GF-D8 (cell line): ENCODE measurements at places on chromosomes 4 and X.

GRCh38 chr4:3708103-3708510, 58.1 kb upstream of the ADRA2C start:
- DNase-seq, result no peak

DNA sequence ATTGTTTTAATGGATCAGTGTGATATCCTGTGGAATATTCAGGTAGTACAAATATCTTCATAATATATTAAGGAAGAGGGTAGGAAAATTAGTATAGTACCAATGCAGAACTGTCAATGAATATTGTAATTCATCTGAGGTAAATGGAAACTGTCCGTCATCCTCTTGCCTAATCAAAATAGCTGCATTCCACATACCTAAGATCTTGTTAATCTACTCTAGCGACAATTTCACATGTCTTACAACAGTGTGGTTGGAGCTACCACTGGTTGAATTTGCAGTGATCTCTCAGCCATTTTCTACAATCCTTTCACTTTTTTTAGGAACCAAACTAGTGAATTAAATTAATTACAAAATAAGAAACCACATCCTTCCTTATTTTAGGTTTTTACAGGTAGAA, 117.5 kb downstream of the PCDH18 start:
- no peak for DNase-seq

- no peak for DNase-seq
Measured at GRCh38 chr4:66160606-66161005, 490.3 kb upstream of the EPHA5 start.

DNA sequence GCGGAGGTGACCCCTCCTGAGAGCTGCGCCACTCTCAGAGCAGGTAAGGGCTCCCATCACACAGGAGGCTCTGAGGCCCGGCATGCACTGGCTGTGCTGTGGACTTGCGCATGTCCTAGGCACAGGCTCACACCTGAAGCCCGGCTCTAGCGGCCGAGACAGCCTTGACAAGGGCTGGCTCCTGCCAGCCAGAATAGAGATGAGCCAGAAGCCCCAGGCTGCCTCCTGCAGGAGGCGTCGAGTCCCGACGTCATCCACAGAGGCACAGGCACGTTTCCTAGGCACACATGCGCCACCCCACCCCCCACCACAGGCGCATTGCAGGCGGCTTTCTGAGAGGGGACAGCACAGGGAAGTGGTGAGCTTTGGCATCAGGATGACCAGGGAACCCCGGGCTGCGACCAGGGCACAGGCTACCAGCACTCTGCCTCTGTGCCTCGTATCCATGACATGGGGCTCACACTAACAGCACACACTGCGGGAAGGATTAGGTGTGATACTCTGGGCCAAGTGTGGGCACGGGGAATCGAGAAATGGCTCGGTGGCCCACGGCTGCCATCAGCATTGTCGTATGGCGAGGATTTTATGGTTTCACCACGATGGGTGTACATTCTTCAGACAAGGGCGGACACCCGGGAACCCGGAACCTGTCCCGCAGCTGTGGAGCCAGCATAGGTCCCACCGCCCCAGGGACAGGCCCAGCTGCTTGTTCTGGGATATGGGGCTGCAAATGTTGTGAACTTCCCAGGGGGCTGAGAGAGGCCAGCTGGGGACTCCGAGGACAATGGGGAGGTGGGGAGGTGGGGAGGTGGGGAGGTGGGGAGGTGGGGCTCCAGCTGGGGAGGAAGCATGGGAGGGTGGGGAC, 90.7 kb upstream of the ADRA2C start:
- DNase-seq, result no peak

GRCh38 chr4:6986072-6986780, 56.9 kb upstream of the TADA2B start:
- no peak for DNase-seq

DNA sequence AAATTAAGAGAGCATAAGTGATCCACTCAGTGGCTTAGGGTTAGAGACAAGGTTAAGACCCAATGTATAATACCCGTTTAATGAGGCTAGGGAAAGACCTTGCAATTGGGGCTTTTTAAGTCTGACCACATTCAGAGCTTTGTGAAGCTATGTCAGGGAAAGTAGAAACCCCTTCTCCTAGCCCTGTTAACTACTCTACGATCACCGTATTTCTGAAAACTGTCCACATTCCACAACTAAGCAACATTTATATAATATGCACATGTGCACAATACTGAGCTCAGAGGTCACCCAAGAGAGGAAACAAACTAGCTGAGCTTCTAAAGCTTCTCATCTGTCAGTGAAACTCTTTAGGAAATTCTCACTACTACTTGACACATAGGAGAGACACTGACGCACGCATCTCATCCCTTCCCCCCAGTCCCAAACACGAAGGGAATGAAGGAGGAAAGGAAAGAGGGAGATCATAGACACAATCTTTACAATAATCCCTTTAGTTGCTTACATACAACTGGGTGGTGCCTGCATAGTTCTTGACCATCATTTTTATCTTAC, 56.2 kb downstream of the METTL14 start:
- DNase-seq, result no peak

- no peak for DNase-seq
Measured at GRCh38 chr4:79160962-79161361, 164.9 kb downstream of the NAA11 start.

DNA sequence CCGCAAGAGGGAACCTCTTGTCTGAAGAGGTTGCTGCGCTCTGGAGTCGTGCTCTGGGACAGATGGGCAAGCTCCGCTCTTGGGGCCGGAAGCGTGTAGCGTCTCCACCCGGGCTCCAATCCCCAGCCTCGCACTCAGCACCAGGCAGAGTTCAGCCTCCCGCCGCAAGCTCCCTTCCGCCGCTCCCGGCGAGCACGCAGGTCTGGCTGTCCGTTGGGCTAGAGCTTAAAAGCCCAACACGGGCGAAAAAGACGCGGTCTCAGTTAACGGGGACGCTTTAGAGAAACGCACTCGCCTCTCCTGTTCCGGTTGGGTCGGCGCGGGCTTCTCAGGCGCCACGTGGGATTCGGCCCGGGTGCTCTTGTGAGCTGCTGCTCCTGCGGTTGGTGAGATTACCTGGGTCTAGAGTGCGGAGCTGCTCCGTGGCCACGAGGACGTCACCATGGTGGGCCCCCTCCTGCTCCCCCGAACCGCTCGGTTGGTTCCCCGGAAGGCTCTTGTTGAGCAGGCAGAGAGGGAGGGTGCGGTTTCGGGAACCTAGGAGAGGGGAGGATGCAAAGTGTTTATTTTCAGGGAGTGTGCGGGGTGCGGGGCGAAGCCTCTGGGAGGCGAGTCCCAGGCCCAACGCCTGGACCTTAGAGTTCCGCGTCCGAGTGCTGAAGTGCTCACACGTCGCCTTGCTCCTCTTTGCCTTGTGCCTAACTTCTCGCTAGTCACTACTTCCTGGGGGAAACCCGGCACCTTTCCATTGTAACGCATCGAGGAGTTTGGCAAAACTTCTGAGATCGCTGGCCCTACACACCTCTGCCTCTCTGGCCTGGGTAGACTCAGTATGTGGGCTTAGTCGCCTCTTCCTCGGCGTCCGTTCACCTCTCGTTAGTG, at the start of gene TMA16:
TMA16 (plus strand) TSS at position 331 of the 882 bp plus-strand sequence; CDS start at position 443, 112 bp downstream.
- peak; percentile 86 for DNase-seq

GRCh38 chr4:2290974-2291704, 29.2 kb upstream of the MXD4 start:
- DNase-seq, result no peak

DNA sequence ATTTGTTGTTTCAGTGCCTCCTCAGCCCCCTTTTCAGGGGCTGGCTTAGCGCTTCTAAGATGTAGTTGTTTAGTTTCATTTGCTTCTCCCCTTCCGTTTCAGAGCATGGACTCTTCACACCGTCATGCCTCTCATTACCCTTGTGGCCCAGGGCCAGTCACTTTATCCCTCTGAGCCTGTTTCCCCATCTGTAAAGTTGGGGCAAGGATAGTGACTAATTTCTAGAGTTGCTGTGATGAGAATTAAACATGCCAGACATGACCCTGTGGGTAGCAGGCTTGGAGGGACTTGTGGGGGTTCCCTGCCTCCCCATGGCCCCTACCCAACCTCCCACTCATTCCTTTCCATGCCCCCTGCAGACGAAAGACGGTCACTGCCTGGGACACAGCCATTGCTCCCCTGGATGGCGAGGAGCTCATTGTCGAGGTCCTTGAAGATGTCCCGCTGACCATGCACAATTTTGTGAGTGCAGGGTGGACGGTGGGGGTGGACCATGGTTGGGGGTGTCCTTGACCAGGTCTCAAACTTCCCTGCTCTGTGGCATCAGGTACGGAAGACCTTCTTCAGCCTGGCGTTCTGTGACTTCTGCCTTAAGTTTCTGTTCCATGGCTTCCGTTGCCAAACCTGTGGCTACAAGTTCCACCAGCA, 3.6 kb downstream of the ARAF start:
- DNase-seq, result no peak

DNA sequence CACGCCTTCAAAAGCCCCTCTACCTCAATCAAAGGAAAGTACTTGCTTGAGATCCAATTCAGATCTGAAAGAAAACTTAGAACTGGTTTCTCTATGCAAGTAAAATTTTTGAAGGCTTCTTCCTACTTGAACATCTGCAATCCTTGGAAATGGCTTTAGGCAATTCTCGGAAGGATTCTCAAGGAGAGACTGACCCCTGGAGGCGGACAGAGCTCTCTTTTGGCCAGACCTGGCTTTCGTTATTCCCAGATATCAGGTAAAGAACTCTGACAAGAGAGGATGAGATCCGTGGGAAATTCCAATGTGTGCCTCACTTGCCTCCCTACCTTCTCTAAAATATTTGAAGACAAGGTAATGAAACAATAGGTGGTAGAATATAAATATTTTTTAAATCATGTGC, 670.3 kb upstream of the FAM241A start:
- no peak for DNase-seq

DNA sequence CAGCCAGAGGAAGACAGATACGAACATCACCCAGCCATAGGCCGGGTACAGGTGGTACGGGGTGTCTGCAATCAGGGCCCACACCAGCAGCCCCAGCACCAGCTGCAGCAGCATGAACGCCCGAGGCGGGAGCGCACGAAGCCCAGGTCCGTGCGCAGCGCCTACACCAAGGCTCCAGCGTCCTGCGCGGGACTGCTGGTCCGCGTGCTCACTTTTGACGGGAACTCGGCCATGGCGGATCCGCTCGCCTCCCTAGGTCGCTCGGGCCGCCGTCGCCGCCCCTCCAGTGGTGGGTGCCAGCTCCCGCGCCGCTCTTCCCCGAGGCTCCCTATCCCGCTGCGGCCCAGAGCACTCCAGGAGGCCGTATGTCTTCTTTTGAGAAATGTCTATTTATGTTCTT, 181.2 kb upstream of the DIPK2B start:
- no peak for DNase-seq

DNA sequence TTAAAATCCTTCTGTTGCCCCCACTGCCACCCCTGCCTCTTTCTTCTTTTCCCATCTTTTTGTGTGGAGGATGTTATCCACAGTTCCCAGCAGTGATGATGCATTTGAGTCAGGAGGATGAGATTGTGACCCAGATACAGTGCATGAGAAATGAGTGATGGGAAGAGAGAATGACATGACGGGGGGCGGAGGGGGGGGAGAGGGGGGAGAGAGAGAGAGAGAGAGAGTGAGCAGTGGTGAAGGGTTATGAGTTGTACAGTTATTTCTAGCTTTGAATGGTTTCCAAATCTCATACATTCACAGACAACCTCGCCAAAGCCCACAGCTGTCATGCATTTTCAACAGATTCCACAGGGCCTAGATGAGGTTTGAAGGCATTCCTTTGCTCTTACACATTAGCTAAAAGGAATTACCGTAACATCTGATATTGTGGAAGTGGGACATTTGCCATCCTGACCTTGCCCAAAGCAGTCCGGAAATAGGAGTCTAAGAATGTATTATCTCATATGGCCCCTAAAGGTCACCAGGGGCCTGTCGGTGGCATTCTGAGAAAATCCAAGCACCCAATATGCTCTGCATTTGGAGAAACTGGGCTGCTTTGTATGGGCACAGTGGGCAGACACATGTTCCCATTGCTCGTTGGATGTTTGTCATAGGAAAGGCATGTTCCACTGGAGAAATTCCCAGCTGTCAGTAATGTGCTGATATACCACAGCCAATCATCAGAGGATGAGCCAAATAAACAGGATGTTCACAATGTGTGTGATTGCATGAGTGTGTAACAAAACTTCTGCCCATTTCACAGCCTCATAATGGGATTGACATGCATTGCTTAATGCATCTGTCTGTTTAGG, 435.8 kb downstream of the SPRY1 start:
- DNase-seq, result no peak

- no peak for DNase-seq
Measured at GRCh38 chrX:16114611-16115010, 8.8 kb upstream of the GRPR start.

DNA sequence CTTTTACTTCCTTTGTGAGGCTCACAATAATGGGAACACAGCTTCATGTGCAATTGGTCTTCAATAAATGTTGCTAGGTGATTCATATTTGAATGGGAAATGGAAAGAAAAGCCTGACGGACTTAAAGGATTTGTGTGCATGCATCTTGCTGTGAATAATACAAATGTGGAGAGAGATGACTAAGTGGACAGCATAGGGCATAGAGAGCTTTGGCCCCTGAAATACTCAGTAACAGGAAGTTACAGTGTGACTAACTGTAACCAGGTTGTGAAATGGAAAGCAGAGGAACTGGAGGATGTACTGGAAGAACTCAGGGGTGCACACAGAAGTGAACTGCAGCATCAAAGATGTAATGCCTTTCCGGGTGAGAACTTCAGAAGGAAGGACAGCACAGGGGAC, 206.7 kb downstream of the MGST2 start:
- peak; percentile 82 for DNase-seq

GRCh38 chr4:173805884-173806283, 275.9 kb upstream of the HAND2 start:
- DNase-seq, result no peak

DNA sequence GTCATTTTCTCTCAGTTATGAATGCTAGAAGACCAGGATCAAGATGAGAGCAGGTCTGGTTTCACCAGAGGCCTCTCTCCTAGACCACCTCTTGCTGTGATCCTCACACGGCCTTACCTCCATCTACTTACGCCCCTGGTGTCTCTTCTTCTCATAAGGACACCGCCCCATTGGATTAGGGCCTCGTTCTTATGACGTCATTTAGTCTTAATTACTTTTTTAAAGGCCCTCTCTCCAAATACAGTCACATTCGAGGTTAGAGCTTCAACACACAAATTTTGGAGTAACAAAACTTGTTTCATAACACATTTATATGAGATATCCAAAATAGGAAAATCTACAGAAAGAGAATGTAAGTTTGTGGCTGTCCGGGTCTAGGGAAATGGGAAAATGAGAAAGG, 391.0 kb upstream of the PITX2 start:
- DNase-seq, result no peak

DNA sequence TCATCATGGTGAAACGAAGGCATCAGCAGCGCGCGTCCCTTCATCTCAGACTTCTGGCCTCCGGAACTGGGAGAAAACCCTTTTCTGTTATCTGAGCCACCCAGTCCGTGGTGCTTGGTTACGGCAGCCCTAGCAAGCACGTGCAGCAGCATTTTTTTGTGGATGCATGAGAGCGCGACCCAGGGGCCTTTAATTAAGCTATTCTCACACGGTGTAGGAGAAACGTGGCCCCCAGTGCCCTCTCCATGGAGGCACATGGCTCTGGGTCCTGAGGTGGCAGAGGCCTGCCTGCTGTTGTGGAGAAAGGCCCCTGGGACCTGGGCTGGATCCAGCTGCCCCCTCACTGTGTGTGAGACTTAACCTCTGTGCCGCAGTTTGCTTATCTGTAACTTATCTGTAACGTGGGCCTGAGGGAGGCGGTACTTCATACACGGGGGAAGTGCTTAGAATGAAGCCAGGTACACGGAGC, 9.5 kb downstream of the CLCN4 start:
- peak; percentile 3 for DNase-seq
